ENCODE measurements at places on chromosomes 12 and 14. TPM values are rescaled to one million over a fixed set of nuclear protein-coding genes. Genes with fewer than 3 reads are reported as not detected.

DNA sequence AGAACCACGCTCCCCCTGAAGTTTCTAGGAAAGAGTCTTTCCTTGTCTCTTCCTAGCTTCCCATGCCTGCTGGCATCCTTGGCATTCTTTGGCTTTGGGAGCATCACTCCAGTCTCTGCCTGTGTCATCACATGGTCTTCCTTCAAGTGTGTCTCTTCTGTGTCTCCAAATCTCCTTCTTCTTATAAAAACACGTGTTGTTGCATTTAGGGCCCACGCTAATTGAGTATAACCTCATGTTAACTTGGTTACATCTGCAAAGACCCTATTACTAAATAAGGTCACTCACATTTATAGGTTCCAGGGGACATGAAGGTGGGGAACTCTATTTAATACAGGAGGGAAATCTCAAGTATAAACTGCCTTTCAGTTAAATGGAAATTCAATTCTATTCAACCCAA, 63.0 kb downstream of the E2F7 start:
- DNase-seq: no peak

- no peak for DNase-seq
Observed at GRCh38 chr12:11753826-11754225, 104.4 kb downstream of the ETV6 start.

- no peak for DNase-seq
Observed at GRCh38 chr14:71354801-71355200, 447.5 kb downstream of the PCNX1 start.

- DNase-seq: no peak
Observed at GRCh38 chr14:40219032-40219431, 786.8 kb upstream of the FBXO33 start.

- no peak for DNase-seq
Observed at GRCh38 chr14:99361596-99362215, 89.7 kb upstream of the BCL11B start.

- no peak for DNase-seq
Observed at GRCh38 chr14:96616161-96616721, 114.1 kb downstream of the PAPOLA start.

GRCh38 chr12:54175200-54175963, 13.4 kb downstream of the SMUG1 start:
- DNase-seq: no peak

- no peak for DNase-seq
Observed at GRCh38 chr12:15446807-15447206, 124.5 kb downstream of the PTPRO start.

The FOXN4 gene
- 1.8 TPM for polyA plus RNA-seq

The KRT6C gene
- polyA plus RNA-seq: not detected

The ZBTB39 gene
- polyA plus RNA-seq: 10.5 TPM

The SETD1B gene
- 13.1 TPM for polyA plus RNA-seq

Data from right lung (tissue), 10 donors.